ENCODE measurements at places on chromosomes 5 and 9. TPM values are rescaled to one million over a fixed set of nuclear protein-coding genes. Genes with fewer than 3 reads are reported as not detected.

Gene EIF4E1B
- not detected for total RNA-seq

DNA sequence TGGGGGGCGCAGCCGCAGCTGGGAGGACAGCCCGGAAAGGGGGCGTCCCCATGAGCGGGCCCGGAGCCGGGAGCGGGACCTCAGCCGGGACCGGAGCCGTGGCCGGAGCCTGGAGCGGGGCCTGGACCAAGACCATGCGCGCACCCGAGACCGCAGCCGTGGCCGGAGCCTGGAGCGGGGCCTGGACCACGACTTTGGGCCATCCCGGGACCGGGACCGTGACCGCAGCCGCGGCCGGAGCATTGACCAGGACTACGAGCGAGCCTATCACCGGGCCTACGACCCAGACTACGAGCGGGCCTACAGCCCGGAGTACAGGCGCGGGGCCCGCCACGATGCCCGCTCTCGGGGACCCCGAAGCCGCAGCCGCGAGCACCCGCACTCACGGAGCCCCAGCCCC, 47.0 kb downstream of the TJP2 start:
- peak; percentile 74 for DNase-seq

DNA sequence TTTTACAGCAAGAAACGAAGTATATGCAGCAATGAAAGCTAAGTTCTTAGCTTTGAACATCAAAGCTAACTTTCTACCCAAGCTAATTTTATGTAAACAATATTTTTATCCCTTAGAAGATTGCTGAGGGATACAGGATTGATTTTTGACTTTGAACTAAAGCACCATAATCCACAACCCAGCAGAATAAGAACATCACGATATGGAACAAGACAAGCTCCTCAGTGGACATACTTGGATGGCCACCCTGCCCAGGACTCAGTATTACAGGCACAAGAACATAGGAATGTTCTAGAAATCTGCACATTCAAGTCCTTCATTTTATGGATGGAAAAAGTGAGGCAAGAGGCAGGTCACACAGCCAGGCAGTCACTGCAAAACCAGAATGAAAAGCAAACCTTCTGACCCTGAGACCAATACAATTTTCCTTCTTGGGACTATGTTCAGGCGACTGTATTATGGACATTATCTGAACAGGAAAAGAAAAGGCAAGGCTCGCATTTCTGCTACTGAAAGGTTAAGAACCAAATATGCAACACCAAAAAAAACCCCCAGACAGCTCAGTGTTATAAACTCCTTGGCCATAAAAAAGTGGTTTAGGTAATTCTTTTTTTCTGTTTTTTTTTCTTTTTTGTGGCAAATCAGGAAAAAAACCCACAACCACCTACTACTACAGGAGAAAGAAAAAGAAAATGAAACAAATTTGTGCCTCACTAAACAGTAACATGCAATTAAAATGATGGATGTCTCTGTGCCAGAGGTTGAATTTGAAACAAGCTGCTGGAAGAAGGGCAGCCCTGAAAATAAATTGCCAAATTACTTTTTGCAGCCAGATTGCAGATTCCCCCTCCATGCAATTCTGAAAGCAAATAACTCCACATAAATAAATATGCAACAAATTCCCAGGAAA, 25.4 kb downstream of the EPB41L4B start:
- DNase-seq = no peak

Gene SLC6A19
- total RNA-seq = not detected

GRCh38 chr5:160460377-160461049, 38.9 kb downstream of the PTTG1 start:
- DNase-seq = no peak

DNA sequence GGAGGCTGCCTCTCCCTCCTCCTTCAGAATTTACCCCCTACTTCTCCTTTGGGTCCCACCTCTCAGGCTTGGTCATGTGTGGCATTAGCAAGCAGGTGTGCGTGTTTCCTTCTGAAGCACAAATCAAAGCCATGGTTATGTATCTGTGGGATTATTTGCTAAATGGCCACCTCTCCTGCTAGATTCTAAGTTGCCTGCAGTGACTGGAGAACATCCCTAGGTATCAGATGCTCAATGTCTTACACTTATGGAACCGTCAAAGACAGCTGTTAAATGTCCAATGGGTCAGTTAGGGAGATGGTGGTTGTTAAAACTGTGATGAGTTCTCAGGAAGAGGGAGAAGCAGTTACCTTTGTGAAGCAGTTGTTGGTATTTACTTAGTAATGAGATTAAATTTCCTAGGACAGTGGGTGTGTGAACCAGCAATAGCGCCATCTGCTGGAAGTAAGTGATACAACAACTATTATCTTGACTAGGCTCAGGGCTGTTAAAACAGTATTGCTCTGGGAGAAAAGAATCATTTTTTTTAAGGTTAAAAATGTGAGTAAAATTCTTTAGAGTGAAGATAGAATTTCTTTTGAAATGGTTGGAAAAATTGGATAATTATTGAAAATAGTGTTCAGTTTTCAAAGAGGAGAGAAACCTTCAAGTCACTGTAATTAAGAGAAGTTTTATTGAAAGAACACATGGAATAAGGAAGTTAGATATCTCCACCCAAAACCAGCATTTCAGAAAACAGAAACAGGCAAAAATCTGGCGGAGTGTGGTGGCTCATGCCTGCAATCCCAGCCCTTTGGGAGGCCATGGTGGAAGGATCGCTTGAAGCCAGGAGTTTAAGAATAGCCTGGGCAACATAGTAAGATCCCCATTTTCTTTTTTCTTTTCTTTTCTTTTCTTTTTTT, 71.3 kb downstream of the TMC1 start:
- no peak for DNase-seq

GRCh38 chr5:150247726-150248125, 41.8 kb downstream of the CAMK2A start:
- DNase-seq = no peak

DNA sequence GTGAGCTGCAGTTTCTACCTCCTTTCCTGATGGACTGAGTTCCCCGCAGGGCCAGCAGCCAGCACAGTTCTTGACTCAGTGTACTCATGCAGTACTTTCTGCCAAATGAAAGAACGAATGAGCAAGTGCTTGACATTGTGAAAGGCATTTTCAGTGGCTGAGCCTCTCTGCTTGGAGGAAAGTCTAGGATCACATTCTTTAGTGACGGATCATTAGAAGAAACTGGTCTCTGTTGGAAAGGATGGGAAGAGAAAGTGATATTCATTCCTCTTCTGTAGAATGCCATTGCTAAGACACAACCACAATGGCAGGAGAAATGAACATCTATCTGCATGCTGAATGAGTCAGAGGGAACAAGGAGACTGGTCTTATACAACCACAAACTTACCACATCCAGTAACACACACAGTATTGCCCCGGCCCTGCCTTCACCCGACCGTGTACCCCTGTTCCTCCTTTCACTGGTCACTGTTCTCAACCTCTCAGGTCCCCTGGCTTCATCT, 206.9 kb downstream of the CRB2 start:
- DNase-seq = no peak

GRCh38 chr9:78967596-78968217, 604.1 kb upstream of the TLE4 start:
- DNase-seq = no peak

- DNase-seq = no peak
Observed at GRCh38 chr5:150789450-150789849, 10.9 kb downstream of the SMIM3 start.

Gene GABRA1
- not detected for total RNA-seq

- no peak for DNase-seq
Observed at GRCh38 chr9:107963246-107963645, 473.7 kb upstream of the KLF4 start.

DNA sequence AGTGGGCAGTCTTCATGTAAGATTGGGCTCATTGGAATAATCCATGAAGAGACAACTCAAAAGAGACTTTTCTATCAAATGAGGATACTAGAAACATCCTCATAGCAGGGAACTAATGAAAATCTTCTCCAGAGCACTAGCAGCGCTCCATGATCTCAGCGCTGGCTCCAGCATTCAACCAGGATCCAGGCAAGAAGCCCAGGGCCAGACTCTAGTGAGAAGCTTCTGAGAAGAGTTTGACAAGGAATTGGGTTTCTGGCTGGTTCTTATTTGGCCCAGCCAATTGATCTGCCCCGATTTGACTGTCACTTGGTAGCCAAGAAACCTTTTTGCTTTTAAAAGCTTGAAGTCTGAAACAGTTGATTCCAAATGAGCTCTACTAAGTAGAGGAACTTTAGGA, 60.1 kb downstream of the AOPEP start:
- no peak for DNase-seq

- no peak for DNase-seq
Observed at GRCh38 chr9:134424818-134425217, 98.6 kb downstream of the RXRA start.

GRCh38 chr9:91904588-91905236, 45.3 kb downstream of the ROR2 start:
- no peak for DNase-seq

DNA sequence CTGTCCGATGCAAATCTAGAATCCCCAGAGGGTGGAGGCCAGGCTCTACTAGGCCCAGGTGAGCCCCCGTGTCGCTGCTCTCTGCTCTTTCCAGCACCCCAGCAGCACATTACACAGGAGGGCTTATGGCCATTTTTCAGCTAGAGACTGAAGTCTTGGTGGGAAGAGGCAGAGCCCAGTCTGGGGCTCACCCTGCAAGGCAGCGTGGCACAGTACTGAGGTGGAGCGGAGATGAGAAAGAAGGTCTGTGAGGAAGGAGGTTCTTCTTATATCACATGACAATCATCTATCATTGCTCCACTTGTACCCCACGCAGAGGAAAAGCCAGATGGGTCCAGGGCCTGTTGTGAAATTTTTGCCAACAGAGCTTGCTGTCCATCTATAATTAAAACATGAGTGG, 10.0 kb upstream of the KIF12 start:
- no peak for DNase-seq

GRCh38 chr5:68365889-68366288, 150.3 kb downstream of the PIK3R1 start:
- DNase-seq = no peak

GRCh38 chr9:70924895-70925547, 196.4 kb downstream of the TRPM3 start:
- no peak for DNase-seq

GRCh38 chr9:120066315-120066714, 513.7 kb downstream of the CDK5RAP2 start:
- DNase-seq = no peak

DNA sequence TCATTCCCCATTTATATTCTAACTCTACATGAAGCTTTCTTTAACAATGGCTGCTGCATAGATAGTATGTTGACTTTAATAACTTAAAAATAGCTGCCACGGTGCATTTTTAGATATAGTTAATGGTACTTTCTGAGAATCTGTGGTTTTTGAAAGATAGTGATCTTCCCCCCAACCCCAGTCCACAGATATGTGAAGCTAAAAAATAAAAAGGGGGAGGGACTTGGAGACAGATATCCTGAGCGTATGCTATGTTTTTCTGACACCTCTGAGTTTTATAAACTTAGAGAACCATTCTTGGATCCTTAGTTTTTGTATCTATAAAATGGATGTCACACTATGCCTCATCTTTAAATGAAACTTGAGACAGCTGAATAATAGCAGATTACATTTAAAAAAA, 120.5 kb downstream of the SNX18 start:
- no peak for DNase-seq
